Stimulated activated CD8-positive, alpha-beta memory T cell treated with anti-CD3 and anti-CD28 coated beads, Interleukin-7, amount 100 ng/mL, for 24 hours (primary cell): ENCODE measurements at places on chromosomes 3 and 15.

DNA sequence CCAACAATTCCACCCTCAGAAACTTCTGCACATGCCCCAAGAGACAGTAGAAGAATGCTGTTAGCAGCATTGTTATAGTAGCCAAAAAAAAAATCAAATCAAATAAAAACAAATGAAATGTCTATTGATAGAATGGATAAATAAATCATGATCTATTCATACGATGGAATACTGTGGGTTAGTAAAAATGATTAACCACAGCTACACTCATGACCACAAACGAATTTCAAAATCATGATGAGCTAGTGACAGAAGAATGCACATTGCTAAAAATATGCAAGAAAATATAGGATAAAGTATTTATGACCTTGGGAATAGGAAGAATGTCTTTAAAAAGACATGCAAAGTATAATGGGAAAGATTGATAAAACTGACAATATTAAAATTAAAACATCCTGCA is 57.5 kb upstream of the ACAN start:
- DNase-seq, result no peak

DNA sequence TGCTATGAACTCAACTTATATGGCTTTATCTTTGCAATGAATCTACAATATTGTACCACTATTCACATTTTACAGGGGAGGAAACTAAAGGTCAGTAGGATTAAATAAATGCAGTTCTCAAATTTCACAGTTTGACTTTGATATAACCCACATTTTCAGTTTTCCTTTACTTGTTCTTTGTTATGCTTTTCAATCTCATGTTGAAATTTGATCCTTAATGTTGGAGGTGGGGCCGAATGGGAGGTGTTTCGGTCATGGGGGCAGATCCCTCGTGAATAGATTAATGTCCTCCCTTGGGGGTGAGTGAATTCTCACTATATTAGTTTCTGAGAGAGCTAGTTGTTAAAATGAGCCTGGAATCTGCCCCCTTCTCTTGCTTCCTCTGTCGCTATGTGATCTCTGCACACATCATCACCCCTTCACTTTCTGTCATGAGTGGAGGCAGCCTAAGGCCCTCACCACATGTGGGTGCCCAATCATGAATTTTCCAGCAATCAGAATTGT is 44.7 kb downstream of the CD200 start:
- no peak for DNase-seq

DNA sequence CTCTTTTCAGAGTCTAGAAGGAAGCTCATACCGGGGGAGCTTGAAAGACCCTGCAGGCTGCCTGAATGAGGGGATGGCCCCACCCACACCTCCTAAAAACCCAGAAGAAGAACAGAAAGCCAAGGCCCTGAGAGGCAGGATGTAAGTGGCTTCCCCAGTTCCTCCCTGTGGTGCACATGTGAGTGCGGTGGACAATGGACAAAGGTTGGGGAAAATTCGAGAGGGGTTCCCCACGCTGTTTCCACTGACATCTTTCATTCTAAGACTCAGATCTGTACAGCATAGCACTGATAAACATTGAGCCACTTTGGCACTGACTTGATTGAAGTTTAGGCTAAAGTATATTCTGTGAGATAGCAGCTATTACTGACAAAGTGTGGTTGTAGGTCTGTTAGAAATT is 79.5 kb upstream of the UMPS start:
- DNase-seq, result no peak

DNA sequence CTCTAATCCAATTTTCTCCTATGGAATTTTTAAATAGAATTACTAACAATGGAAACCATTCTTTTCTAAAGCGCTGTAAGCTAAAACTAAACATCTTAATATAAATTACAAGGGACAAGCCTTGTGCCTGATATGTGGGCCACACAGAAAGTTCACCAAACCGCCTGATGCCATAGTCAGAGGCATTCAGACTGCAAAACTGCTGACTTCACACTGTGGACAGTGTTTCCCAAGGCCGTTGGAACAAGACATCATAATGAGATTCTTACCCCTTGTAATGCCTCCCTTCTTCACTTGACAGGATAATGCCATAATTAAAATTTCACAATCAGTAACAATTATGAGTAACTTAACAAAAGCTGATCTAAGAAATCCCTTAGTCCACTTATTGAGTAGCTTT is 14.9 kb downstream of the SH3GL3 start:
- DNase-seq, result no peak
